Right cardiac atrium (tissue), 5 donors: ENCODE measurements at places on chromosomes 4 and X.

DNA sequence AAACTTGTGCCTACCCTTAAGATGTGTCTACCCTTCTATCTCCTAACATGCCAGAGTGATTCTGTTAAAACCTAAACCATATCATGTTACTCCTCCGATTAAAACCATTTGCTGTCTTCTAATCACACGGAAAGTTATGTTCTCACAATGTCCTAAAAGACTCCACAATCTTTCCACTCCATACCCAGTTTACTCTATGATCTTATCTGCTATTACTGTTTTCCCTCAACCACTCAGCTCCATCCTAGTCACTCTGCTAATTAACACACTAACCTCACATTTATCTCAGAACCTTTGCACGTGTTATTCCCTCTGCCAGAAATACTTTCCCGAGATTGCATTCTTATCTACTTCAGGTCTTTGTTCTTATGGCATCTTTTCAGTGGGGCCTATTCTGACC is 47.6 kb upstream of the UPRT start:
- no peak for DNase-seq

GRCh38 chr4:94011190-94011589 is 182.6 kb downstream of the ATOH1 start:
- DNase-seq = no peak

DNA sequence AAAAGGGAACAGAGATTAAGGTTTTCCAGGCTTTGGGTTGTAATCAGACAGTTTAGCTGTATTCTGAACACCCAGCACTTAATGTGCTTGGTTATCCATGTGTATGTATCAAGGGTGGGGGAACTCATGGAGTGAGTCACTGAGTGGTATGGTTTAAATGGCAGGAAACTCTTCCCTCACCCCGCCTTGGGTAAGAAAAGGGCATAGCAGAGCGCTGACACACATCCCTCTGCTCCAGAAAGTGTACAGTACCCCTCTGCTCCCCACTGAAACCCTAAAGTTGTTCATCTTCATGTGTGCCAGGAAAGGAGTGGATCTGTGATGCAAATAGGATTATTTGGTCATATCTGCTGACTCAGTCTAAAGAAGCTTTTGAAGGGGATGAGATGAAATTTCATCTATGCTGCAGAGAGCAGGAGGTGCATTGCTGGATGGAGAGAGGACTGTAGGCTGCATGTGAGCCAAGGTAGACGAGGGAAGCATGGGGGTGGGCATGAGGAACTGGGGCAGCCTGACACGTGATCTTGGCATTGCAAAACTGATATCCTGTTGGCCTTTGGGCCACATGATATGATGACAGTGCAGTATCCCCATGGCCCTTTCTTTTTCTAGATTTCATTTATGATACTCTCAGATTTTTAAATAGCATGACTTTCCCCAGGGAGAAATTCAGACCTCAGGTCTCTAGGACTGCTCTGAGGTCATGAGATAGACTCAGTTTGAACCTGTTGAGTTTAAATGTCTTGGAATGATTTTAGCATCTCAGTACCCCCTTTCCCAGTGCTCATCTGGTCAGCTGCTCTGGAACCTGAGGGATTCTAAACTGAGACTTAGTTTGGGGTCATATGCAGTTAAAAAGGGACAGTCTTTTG is 84.8 kb downstream of the TMEM164 start:
- DNase-seq = no peak

DNA sequence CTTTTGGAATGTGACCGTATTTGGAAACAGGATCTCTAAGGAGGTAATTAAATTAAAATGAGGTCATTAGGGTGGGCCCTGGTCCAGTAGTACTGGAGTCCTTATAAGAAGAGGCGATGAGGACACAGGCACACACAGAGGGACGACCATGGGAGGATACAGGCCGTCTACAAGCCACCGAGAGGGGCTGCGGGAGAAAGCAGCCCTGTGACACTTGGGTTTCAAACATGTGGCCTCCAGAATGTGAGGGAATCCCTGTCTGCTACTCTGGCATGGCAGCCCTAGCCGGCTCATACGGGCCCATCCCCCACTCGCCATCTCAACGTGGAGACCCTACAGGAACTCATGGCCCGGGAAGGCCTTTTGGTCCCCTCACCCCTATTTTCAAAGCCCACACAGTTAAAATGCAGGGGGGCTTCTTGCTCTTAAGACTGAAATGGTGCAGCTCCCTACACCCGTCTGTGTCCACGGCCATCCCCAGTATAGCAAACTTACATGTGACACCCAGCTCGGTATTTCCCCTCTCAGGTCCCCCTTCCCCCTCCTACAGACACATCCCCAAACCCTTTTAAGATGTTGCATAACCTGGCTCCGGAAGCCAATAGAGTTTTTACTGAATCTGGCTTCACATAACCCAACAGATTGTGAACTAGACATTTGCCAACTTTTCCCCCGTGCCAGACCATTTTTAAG is 124.1 kb upstream of the TBL1X start:
- DNase-seq = peak; percentile 66

- no peak for DNase-seq
These were observed 287.4 kb downstream of the SMARCA1 start for GRCh38 chrX:129235903-129236302.

- no peak for DNase-seq
These were observed 2017.3 kb downstream of the C4orf33 start for GRCh38 chr4:131113273-131113672.

DNA sequence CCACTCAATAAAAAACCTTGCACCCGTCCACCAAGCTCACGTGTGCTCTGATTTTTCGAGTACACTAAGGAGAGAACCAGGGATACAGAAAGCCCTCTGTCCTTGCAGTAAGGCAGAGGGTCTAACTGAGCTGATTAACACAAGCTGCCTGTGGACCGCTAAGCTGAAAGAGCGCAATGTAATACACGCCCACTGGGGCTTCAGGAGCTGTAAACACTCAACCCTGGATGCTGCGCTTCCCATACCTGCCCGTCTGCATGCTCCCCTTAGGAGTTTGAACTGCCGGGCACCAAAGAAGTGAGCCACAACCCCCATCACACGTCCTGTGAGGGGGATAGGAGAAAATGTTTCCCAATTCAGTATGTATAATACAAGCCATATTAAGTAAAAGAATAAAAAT is 664.8 kb downstream of the PCDH18 start:
- peak; percentile 6 for DNase-seq

DNA sequence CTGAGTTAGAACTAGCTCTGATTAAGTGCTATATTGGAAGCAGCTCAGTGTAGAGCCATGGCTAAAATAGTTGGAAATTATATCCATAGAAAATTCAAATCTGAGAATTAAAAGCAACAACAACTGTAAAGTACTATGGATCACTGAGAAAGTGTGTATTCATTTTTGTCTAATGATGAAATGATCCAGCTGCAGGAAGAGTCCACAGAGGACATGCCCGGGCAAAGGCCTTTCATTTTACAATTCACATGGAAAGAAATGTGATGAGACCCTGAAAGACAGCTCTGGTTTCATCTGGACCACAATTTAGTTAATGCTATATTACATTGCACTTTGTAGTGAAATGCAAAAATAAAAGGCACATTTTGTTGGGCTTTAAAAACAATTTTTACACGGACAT is 196.8 kb upstream of the FAT1 start:
- DNase-seq = no peak

DNA sequence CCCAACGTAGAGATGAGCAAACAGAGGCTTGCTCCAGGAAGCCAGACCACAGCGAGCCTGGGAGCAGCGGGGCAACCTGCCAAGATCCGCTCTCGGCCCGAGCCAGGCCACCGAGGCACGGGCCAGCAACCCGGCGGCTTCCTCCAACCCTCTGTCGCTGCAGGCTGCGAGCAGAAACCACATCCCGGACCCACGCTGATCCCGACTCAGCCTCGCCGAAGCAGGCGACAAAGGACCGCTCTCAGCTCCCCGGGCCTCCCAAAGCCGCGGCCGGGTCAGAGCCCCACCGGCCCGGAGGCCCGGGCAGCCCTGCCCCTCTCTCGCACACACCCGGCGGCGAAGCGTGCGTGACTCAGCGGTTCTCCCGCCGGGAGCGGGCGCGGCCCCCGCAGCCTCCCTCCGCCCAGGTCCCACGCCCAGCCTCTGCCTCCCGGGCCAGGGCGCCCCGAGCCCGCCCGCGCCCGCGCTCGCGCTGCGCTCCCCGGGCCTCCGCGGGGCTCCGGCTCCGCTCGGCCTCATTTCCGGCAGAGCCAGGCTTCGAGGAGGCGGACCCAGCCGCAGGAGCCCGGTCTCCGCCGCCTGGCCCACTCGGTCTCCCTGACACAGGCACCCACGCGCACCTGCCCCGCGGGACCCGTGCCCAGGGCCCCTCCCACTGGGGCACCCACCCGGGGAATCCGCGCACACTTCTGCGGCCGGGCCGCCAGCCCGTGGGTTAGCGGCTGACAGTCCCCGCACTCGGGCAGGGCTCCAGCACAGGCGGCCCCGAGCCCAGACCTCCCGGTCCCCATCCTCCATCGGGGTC is 1.7 kb downstream of the PPP2R2C start:
- DNase-seq = peak; percentile 74

DNA sequence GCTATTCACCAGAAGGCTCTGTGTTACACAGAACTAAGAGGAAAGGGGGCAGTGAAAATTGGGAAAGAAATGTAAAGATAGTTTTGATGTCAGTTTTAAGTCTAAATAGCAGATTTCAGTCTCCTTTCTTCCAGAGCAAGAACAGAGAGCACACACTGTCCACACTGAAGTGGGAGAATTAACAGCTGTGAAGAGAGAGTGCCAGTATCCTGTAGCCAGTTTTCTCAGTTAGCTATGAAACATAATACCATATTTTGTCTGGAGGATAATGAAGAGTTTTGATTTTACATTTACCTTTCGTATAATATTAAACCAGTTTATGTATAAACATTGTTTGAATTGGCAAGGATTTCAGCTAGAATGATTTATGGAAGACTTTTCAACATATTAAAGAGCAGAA is 35.1 kb downstream of the FBXO8 start:
- DNase-seq = no peak

DNA sequence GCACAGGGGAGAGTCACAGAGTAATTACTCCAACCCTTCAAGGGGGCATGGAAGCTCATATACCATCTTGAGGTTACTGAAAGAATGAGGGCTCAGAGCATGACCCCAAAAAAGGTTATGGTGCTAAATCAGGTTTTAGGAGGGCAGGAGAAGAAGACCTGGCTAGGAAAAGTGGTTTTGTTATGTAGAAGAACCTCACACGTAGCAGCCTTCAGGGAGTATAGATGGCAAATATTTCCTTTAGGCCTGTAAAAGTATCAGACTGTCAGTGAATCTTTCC is 102.0 kb upstream of the PDE5A start:
- DNase-seq = no peak

- no peak for DNase-seq
These were observed 2.7 kb downstream of the FAM120C start for GRCh38 chrX:54180403-54180802.

GRCh38 chr4:138275963-138276621 is 33.9 kb upstream of the SLC7A11 start:
- no peak for DNase-seq

- DNase-seq = no peak
These were observed 10.5 kb downstream of the TEX13B start for GRCh38 chrX:107971636-107972035.

GRCh38 chr4:113869743-113870375 is 108.3 kb upstream of the CAMK2D start:
- no peak for DNase-seq

- no peak for DNase-seq
These were observed 1.8 kb downstream of the CAMK2D start for GRCh38 chr4:113759696-113760093.

DNA sequence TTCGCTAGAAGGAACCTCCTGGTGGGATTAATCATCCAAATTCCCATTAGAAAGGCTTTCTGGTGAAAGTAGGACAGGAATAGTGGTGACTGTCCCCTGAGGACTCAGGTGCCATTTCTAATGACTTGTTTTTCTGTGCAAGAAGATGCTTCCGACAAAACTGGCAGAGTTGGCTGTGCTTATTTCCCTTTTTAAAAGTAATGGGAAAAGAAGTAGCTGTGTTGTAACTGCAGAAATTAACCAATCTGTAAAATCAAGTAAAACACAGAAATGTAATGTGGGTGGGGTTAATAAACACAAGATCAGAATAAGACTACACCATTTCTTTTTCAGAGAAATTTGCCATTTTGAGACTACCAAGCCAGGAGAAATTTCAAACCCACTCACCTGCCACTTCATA is 55.0 kb upstream of the FAM9B start:
- no peak for DNase-seq

GRCh38 chr4:2364654-2365053 is 53.8 kb downstream of the ZFYVE28 start:
- DNase-seq = peak; percentile 65

- DNase-seq = no peak
These were observed 52.6 kb upstream of the CITED1 start for GRCh38 chrX:72358313-72358712.

DNA sequence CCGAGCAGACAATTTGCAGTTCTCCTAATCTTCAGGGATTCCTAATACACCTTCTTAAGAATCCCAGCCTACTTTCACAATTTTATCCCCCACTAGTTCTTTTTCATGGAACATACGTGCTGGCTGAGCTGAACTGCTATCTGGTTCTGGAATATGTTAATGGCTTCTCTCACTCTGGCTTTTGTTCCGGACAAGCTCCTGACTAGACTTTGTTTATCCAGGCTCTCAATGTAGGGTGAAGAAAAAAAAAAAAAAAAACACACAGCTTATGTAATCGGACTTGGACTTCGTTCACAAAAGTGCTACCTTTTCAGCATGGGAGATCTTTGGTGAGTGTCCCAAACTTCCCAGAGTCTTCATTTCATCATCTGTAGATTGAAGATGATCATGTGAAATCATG is 555.4 kb upstream of the CPEB2 start:
- DNase-seq = no peak

GRCh38 chr4:93431371-93431770 is 397.2 kb upstream of the ATOH1 start:
- no peak for DNase-seq

- no peak for DNase-seq
These were observed 19.2 kb downstream of the PNMA6E start for GRCh38 chrX:153381684-153382532.

- no peak for DNase-seq
These were observed 407.3 kb downstream of the STIM2 start for GRCh38 chr4:27267970-27268355.

GRCh38 chr4:176291748-176292147 is 22.7 kb upstream of the ASB5 start:
- DNase-seq = no peak

- DNase-seq = peak; percentile 87
These were observed 973 bp downstream of the ADAMTS3 start for GRCh38 chr4:72567821-72568675.

- DNase-seq = no peak
These were observed 199.2 kb downstream of the DCTD start for GRCh38 chr4:182717788-182718583.

DNA sequence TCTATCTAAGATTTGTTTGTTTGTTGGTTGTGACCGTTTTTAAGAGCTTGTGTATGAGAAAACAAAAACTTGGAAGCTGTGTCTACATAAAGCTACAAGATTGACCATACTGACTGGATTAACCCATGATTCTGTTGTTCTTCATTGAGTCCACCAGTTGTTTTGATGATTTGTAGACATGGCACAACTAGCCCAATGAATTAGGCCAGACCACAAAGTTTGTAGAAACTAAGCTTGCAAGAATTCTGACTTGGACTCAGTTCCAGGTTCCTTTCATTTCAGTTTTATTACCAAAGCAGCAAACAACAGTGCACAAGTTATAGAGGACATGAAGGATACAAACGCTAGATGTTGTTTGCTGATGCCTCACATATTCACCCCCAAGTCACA is 119.3 kb downstream of the RASGEF1B start:
- no peak for DNase-seq
